NCI-H2029 (cell line): ENCODE measurements at places on chromosomes 4 and X.

DNA sequence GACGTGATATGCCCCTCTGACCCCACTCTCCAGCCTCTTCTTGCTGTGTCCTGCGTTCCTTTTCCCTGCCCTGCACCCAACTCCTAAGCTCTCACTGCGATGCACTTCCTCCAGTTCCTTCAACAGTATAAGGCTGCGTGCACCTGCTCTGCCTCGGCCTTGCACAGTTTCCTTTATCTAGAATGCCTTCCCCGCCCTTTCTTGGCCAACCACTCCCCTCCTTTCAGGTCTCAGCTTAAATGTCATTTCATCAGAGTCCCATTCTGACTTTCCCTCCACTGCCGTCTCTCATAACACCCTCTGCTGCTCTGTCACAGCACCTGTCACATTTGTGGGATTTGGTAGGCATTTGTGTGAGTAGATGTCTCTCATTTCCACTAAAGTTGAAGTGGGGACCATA is 58.4 kb upstream of the NEIL3 start:
- DNase-seq: no peak

- no peak for DNase-seq
Measured at GRCh38 chr4:122658377-122658776, 37.5 kb upstream of the IL21 start.

DNA sequence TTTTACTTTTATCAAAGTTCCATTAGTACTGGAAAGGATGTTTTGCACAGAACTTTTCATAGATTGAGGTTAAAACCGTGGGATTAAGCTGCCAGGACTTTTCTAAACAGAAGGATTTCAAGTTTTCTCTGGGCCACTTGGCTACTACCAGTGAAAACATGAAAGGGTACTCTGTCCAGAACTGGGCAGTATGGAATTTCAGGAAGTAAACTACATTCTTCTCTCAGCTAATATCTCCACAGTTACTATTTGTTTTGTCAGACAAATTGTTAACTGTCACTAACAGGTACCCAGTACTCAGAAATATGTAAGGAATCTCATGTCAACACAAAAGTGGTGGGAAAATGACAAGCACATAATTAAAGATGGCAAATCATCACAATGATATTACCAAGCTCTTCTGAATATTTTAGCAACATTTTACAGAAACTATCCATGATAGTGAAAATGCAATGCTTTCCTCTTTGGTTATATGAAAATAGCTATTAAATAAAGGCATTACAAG is 454.4 kb downstream of the C4orf33 start:
- DNase-seq: no peak

GRCh38 chrX:109936114-109936513 is 66.8 kb upstream of the TMEM164 start:
- no peak for DNase-seq

GRCh38 chrX:137051978-137052642 is 18.3 kb upstream of the GPR101 start:
- no peak for DNase-seq

DNA sequence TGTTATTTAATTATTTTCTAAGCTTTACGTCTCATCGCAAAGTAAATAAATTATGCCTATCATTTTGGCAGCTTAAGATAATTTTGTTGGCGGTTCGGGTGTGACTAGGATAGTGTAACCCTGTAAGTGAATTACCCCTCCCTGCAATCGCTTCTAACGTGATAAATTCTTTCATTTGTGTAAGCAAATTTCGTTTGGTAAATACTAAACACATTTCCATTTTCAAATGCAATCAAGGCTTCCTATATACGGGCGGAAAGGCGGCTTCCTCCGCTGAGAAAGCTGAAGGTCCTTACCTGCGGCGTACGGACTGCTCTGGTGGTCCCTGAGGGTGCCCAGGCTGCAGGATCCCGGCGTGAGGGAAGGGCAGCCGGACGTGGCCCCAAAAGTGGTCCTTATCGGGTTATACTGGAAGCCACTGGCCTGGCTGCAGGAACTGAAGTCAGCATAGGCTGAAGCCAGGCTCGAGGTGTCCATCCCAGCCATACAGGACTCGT is 403 bp downstream of the PHOX2B start:
- no peak for DNase-seq

- DNase-seq: no peak
Measured at GRCh38 chrX:3526731-3527130, 180.3 kb upstream of the MXRA5 start.

DNA sequence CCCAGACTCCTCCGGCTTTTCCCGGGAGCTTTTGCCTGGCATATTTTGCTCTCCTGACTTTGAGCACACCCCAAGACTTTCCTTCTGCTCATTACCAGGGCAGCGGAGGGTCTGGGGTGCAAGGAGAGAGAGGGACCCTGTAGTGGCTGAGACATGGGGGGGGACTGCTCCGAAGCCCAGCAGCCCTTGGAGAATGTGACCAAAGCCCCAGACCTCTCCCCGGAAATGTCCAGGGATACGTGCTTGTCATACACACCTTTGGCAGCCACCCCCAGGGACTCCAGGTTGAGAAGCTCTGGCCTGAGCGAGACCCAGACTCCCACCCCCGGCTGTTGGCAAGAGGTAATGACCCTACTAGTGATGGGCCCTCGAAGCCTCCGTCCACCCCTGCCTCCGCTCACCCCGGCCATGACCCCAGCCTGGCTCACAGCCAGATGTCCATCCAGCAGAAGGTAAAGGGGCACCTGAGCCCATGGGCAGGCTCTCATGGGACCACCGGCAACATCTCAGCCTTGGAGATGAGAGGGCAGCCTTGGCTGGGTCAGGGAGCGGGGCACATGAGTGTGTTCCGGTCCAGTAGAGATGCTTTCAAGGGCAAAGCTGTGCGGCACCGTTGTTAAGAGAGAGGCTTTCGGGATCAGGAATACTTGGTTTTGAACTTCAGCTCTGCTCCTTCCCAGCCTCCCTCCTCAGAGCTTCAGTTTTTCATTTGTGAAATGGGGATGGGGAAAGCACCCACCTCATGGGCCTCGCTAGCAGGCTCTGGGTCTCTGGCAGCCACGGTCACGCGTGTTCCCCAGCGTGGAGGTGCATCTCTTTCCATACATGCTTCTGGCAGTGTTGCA is 2.0 kb downstream of the PSAPL1 start:
- DNase-seq: no peak

DNA sequence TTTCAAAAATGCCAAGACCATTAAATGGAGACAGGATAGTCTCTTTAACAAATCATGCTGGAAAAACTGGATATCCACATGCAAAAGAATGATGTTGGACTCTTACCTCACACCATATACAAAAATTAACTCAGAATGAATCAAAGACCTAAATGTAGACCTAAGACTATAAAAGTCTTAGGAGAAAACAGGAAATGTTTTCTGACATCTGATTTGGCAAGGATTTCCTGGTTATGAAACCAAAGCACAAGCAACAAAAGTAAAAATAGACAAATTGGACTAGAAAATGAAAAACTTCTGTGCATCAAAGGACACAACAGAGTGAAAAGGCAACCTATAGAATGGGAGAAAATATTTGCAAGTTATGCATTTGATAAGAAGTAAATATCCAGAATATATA is 37.6 kb downstream of the ARFIP1 start:
- no peak for DNase-seq

DNA sequence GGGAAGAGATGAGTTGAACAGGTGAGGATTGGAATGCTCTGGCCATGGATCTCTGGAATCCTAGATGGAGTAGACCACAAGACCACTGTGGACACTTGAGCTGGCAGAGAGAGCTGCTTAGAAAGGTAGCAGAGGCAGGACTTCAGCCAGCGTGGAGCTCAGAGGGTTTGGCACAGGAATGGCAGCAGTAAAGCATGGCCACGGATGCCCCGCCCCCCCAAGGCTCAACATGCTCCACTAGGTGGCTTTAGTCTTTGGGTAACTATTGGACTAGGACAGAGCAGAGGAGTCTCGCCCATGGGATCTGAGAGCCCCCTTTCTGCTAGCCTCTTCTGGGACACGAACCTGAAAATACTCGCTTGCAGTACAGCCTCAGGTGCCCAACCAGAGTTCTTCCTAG is 150.1 kb upstream of the NEIL3 start:
- DNase-seq: no peak

- DNase-seq: no peak
Measured at GRCh38 chr4:122539861-122540465, 80.9 kb downstream of the IL21 start.

DNA sequence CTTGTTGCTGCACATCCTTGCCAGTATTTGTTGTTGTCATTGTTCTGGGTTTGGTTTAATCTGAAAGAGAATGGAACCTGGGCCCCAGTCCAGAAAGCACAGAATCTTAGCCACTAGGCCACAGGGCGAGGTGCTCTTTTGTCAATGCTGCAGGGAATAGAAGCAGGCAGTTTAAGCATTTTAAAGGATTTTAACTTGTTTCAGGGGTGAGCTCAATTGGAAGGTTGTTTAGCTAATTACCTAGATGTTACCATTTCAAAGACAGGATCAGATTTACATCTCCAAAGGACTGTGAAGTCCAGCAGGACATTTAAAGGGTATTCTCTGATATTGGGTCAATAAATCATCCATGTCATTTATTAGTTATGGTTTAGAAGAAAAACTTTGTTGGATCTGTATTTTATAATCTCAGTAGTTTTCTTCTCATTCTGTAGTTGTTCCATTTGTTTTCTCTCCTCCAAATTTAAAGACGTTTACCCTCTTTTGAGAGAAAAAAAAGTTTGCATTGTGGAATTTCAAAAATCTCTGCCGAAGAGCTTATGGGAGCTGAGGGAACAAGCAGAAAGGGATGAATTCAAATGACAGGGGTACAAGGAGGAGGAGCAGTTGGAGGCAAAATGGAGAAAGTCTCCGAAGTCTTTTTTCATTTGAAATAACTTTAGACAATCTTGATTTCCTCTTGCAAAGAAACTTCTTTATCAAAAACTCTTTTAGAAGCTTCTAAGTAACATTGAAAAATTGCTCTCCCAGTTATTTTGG is 57.5 kb upstream of the FAM47C start:
- DNase-seq: no peak

- peak; percentile 43 for DNase-seq
Measured at GRCh38 chr4:128468123-128468989, 180.7 kb upstream of the PGRMC2 start.

DNA sequence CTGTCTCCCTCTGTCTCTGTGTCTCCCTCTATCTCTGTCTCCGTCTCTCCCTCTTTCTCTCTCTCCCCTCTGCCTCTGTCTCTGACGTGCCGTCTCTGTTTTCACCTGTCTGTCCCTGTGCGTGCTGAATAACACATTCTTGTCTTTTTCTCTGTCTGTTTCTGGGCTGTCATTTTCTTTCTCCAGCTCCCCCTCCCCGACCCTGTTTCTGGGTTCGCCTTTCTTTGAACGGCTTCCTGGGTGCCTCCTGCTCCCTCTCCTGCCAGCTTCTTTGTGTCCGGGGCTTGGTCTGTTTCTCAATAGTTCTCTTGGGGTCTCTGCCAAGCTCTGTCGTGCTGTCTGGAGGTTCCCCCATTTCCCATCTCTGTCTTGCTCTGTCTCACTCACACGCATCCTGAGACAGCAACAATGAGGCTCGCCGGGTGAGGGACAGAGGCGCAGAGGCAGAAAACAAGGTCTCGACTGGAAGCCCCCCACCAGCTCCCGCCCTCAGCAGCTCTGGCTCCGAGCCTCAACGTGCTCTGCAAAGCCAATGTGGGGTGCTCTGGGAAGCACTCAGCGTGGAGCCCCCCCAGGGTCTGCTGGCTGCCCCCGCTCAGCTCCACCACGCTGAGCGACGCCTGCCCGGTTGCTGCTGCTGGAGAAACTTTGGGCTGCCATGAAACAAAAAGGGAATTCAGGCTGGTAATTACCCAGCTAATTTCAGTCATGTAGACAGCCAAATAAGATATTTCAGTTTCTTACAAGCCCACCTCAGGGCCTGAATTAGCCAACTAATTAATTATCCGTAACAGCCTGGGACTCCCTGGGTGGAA is 3.4 kb downstream of the CPLX1 start:
- DNase-seq: no peak

GRCh38 chr4:123546573-123547060 is 150.0 kb downstream of the SPRY1 start:
- no peak for DNase-seq

DNA sequence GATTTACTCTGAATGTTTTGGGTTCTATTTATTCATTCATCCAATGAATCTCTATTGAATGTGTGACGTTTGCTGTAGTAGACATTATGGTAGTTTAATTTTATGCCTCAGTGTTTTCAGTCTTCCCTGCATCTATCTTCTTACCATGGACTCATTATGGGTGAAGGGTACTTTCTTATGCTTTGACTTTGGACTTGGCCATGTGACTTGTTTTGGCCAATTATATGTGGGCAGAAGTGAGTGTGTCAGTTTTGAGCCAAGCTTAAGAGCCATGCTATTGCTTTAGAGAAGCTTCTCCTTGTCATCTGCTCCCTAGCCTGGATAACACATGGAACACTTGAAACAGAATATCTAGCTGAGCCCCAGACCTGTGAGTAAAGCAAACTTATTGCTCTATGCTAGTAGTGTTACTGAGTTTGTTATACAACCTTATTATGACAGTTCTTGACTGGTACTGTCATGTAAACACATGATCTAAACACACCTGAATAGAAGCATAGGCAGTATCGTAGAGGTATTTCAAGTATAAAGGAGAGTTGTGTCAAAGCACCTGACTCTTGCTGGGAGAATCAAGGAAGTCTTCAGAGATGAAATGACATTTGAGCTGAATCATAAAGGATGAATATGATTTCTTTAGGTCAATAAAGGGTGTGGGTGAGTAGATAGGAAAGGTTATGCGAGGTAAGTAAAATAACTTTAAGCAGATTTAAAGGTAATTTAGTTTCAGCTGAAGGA is 128.4 kb downstream of the NAA11 start:
- no peak for DNase-seq

DNA sequence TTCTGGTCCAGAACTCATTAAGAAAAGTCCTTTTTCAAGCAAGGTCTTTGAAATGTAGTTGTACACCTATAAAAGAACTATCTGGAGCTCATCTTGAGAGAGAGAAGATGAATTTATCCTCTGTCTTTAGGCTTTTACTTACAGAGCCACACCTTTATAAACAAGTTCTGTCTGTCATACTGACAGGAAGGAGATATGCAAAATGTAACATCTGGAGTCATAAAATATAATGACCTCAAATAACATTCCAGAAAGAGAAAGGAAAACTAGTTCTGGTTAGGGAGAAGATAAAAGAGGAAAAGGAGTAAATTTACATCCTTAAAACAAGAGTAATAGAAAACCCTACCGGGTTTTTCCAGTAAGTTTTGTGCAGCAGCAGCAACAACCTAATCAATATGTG is 1.3 kb downstream of the INPP4B start:
- DNase-seq: no peak

DNA sequence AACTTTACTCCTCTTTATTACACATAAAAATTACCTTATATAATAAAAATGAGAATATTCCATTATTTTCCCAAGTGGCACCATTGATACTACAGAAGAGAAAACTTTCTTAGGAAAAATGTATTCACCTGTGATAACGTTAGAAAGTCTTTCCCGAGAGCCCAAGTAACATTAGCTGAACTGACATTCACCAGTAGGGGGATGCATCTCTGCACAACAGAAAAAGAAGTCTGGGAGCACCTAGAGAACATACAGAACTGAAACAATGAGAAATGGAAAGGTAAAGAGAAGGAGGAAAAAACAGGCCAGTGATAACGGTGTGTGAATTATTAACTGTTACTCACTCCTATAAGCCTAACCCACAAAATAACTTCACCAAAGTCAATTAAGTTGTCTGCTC is 423.3 kb downstream of the CENPC start:
- DNase-seq: no peak

- no peak for DNase-seq
Measured at GRCh38 chr4:6939761-6940743, 30.4 kb downstream of the TBC1D14 start.
